K562 (cell line): ENCODE measurements at places on chromosomes 7 and 10. TPM values are rescaled to one million over a fixed set of nuclear protein-coding genes. Genes with fewer than 3 reads are reported as not detected.

Gene ZNF736
- total RNA-seq: 8.8 and 11.4 TPM in 2 replicates

Gene MYH16
- not detected in 2 replicates for total RNA-seq

Gene ELN
- total RNA-seq: 0.20 TPM in 2 replicates

- DNase-seq: peak; percentile 87
These were observed 96.4 kb upstream of the ZMIZ1 start for GRCh38 chr10:78972160-78972946.

DNA sequence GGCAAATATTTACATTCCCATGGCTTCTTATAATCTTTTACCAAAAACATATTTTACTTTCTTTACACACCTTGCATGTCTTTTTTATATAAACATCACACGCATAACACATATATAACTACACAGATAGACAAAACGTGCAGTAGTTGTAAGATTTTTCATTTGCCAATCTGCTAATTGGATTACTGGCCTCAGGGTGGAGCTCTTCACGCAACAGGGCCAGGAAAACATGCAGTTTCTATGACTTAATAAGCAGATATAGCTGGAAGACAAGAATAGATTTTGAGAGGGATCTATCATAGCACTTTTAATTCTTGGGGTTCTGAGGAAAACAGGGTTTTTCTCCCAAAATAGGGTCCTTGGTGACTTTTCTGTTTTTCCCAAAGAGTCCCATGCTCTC lies 12.7 kb downstream of the ACADSB start:
- DNase-seq: peak; percentile 16

- DNase-seq: no peak
These were observed 3.9 kb downstream of the MDH2 start for GRCh38 chr7:76051840-76052239.

DNA sequence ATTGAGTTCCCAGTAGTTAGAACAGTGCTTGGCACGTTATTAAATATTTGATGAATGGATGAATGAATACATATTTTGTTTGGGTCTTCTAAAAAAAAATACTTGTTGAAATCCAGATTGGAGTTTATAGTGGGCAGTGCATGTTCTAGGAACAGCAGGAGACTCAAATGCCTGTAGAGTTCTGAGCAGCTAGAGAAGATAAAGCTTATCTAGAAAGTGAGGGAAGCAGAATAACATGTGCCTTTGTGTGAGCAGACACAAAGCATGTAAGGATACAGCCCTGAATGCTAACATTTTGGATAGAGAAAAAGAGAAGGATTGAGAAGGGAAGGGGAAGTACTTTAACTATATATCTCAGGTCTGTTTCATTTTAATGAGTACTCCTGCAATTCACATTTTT lies 71.9 kb downstream of the SRI start:
- DNase-seq: no peak

- no peak for DNase-seq
These were observed 668.3 kb upstream of the FOXK1 start for GRCh38 chr7:4013793-4014192.

DNA sequence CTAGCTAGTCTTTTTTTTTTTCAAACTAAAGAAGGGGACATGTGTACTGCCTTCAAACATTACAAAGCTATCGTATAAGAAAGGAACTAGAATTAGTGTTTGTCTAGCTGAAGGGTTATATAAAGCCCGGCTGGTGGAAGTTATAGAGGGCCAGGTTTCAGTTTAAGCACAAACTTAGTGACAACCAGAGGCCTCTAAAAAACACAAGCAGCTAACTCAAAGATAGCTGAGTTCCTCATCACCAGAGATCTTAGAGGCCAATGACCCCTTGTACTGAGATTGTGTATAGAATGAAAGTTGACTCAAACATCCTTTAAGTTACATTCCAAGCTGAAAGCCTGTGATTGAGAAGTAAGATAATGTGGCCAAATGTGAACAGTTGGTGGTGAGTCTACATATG lies 28.1 kb upstream of the SGMS1 start:
- DNase-seq: no peak

DNA sequence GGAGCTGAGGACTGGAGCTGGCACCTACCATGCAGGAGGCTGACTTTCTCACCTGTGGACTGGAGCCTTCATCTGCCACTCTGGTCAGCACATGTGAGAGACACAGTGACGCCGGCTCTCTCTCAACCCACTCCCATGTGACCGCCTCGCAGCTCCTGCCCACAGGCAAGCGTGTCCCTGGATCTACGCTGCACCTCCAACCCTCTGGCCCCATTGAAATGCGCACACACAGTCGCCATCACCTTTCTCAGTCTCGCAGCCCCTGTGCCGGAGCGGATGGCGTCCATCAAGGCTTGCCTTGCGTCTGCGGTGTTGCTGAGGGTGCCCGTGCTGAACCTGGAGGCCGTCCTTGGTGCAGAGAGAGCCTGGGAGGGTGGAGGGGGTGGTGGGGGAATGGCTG lies 242.2 kb upstream of the GRB10 start:
- no peak for DNase-seq

GRCh38 chr7:2480070-2480408 lies 3.8 kb upstream of the GRIFIN start:
- DNase-seq: no peak

GRCh38 chr10:3127921-3128320 lies 44.7 kb downstream of the PITRM1 start:
- DNase-seq: no peak

- DNase-seq: no peak
These were observed 160.5 kb downstream of the VTI1A start for GRCh38 chr10:112607506-112607905.
